ENCODE measurements at places on chromosomes 4 and X.

DNA sequence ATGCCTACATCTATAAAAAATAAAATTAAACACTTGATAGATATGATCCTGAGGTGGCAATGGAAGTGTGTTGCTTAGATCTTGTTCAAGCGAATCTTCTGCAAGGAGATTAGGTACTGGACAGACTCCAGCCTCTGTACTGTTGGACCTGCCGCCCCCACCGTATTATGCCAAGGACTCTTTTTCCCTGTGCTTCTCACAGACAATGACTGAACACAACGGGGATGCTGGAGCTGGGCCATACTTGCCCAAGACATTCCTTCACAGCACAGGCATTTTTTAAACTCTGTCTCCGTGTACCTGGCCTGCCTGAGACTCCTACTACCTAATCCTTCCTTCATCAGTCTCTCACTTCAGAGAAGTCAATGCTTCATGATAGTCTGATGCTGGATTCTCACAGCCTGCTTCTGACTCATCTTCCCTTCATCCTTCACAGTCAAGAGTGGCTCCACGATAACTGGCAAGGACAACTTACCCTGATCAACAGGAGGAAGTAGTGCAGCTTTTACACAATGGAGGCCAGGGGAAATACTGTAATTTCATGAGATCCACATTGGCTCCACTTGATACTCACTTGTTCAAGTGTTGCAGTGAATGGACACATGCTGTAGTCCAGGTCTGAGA, 754.6 kb upstream of the AGA start:
- no peak for DNase-seq

- DNase-seq = no peak
Measured at GRCh38 chr4:120443116-120443515, 376.5 kb upstream of the MAD2L1 start.

DNA sequence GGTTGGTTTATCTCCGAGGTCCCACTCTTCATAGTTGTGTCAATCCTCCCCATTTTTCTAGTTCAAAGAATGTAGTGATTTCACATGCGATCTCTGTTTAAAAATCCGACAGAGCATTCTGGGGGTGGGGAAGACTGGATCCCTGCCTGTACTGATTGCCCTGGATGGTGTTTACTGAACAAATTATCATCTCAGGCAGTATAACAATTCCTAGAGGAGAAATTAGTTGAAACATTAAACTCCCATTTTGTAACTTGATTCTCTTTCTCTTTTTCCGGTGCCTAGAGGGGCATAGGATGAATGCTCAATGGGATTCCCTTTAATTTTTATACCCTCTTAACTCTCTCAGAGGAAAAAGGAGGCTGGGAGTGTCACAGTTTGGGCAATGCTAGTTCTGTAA, 10.0 kb upstream of the CWH43 start:
- no peak for DNase-seq

- no peak for DNase-seq
Measured at GRCh38 chr4:24428850-24429249, 155.5 kb downstream of the DHX15 start.

DNA sequence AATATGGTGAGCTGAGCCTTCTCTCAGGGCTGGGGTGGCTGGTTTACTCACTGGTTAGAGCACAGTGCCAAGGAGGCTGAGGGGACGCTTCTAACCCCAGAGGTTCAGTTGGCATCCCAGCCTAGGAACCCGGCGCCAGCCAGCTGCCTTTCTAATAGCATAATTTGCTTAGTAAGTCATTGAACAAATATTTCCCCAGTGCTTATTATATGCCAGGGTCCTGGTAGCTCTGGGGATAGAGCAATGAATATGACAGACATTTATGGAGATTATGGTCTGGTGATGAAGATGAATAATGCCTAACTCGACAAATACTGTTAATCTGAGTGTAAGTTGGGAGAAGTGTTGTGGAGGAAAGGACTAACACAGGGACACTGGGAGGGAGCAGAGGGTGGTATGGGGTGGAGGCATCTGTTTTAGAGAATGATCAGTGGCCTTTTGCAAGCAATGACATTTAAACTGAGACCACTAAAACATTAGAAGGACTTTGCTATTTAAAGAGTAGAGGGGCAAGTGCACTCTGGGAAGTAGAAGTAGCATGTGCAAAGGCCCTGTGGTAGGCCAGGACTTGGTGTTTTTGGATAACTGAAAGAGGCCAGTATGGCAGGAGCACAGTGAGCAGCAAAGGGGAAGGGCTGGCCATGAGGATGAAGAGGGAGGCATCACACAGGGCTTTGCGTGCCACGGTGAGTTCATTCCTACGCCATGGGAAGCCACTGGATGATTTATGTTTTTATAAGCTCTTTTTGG, 71.9 kb downstream of the ATG4A start:
- DNase-seq = no peak

DNA sequence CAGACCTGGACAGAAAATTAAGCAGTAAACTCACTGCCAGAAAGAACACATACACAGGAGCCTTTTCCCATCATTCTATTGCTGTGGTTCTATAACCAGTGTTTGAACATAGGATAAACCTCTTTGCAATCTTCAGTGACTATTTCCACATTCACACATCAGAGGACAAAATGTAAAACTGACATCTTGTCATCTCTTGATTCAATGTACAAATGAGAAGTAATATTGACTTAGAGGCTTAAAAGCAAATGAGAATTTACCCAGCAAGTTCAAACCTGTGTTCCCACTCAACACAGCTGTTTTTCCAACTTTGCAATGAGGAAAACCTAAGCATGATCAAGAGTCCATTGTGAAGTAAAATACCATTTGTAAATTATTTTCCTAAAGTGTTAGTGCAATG, 307.1 kb upstream of the CPXCR1 start:
- DNase-seq = no peak

DNA sequence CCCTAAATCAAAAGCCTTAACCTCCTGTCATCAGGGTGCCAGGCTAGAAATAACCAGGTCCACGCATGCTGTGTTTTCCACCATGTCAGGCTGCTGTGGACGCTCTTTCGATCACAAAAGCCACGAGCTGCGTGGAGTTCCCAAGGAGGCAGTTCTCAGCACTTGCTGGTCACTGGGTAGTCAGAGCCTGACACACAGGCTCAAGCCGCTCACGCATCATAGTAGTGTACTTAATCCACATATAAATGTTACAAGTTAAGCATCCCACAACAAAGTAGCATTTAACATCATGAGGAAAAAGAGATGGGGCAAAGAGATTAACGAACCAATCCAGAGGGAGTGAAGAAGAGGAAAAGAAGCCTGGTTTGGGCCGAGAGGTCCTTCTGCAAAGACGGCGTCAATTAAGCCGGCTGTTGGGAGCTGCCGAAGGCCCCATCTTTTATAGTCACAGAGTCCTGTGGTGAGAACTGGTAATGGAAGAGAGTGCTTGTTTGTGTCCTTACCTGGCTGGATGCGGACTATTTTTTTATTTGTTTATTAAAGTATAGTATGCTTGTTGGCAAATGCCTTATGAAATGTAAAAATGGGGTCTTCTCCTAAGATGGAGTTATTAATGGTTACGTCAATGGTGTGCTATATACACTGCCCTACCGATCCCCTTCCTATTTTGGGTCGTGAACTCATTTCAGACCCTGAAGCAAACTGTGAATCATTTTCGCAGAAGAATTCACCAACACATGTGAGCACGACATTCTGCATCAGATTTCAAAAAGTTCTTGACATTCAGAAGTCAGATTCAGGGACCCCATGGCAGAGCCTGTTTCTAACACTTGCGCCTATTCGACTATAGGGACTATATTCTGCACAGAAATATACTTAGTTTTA, 675 bp downstream of the PRIMPOL start:
- DNase-seq = peak; percentile 19

- no peak for DNase-seq
Measured at GRCh38 chr4:152988721-152989553, 52.8 kb downstream of the FHDC1 start.

DNA sequence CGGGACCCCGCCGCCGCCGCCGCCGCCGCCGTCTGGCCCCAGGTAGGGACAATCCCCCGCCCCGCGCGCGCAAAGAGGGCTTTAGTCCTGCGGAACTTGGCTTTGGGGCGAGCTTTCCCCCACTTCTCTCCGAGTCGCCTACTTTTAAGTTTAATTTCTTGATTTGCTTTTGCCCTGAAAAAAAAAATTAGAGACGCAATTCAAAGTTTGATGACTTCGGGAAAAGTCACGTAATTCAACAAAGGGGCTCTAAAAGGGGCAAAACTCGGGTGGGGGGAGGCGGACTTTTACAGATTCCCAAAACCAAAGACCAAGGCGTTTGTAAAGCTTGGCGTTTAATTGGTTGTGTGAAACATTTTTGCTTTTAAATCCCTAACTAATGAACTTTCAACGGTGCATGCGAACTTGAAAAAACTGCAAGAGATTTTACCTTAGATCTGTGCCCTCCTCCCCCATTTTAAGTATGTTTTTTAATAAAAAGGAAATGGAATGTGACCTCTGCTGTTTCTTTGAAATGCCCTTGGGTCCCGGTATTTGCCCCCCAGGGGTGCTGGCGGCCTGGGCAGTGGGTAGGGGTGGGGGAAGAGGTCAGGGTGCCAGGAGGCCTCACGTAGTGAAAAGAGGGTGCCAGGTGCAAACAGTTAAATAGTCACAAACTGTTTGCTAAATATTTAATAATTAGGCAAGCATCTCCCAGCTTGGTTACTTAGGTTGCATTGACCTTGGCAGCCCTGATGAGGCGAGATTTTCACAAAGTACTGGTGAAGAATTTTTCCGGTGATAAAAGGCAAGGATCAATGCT, 209.7 kb downstream of the NWD2 start:
- DNase-seq = no peak

- DNase-seq = no peak
Measured at GRCh38 chrX:37955273-37955672, 51.1 kb upstream of the SYTL5 start.

DNA sequence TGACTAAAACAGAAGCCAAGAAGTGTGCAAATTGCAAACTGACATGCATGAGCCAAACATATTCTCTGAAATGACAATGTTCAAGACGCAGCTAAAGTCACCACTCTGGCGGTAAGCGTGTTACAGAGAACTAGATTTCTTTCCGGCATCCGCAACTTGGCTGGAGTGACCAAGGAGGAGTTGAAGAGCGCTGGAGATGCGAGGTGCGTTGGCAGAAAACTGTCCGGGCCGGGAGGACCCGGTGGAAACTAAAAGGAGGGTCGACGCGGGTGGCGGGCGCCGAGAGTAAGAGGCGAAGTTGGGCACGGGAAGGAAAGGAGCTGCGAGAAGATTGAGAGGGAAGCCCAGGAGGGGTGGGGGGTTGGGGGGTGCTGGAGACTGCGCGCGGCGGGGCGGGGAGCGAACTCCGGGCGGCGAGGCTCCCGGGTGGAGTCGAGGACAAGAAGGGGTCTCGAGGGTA, 807 bp downstream of the SEL1L3 start:
- DNase-seq = no peak

- no peak for DNase-seq
Measured at GRCh38 chrX:152915541-152916241, 17.8 kb downstream of the ZNF185 start.

DNA sequence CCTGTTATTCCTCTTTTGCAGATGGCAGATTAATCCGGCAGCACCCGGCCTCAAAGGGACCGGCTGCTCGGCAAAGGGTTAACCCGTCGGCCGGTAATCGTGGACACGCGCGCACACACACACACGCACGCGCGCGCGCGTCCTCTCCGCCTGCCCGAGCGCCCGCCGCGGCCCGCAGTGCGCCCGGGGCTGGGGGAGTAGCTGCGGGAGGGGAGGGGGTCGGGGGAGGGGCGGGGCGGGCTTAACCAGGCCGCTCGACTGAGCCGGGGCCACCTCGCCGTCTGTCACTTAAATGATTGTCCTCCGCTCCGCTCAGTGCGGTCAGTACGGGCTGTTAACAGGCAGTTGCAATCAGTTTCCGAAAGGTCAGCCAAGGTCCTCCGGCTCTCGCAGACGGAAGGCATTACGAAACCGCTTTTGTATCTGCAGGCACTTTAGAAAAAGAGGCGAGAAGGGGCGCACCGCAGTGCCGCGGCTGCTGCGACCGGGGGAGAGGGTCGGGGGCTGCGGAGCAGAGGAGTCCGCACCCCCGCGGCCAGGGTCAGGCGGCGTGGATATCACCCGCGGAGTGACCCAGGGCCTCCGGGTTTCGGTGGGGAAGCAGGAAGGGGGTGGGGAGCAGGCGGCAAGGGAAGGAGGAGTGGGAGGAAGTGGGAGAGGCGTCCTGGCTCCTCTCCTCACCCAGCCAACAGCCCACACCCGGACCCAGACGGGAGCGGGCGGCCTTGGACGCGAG, 57.3 kb upstream of the BCOR start:
- DNase-seq = peak; percentile 89

DNA sequence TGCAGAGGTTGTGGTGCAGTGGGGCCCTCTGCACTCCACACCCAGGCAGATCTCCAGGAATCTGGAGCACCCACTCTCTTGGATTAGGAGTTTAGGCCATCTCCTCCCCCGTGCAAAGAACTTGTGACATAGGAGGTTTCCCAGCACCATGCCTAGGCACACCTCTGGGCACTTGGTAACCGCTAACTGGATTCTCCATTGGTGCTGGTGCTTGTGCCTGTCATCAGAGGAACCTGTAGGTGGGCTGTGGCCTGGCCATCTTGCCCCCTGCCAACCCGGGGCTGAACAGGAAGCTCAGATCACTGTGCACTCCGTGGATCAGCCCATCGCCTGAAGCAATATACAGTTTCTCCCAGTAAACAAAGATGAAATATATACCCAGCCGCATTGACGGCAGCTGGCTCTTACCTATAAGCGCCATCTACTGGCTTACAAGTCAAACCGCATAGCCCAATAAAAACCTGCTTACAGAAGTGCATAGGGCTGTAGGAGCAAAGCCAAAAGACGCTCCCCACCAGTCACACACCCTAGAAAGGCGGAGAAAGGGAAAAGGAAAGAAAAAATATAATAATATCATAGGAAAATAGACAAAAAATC, 19.1 kb upstream of the TEX13B start:
- DNase-seq = peak; percentile 23

DNA sequence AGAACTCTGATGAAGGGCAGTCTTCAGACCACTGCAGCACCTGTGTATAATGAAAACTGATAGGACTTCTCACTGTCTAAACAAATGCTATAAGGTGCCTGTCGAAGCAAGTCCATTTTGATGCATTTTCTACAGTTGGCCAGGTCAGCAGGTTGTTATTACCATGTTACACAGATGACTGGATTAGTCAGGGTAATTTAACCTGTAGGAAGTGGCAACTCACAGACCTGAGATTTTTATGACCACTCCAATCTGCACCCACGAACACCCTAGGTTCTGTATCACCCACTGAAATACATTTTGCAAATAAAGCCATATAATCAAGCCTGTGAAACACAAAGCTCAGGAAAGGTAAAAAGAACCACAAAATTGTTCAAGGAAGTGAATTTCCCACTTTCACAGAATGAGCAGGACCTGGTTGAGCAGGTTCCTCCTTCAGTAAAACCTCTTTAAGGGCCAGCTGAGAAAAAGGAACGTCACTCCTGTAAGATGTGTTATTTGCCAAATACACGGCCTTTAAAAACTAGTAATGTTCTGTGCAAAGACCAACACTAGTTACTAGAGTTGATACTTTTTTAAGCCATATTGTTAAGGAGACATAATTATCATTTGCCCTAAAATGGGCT, 12.7 kb downstream of the MAML3 start:
- no peak for DNase-seq

GRCh38 chr4:1053080-1053661, 41.7 kb downstream of the FGFRL1 start:
- DNase-seq = no peak

Data from AML-193 (cell line).